Neural crest cell (in vitro differentiated cells): ENCODE measurements at places on chromosomes 3 and 15.

DNA sequence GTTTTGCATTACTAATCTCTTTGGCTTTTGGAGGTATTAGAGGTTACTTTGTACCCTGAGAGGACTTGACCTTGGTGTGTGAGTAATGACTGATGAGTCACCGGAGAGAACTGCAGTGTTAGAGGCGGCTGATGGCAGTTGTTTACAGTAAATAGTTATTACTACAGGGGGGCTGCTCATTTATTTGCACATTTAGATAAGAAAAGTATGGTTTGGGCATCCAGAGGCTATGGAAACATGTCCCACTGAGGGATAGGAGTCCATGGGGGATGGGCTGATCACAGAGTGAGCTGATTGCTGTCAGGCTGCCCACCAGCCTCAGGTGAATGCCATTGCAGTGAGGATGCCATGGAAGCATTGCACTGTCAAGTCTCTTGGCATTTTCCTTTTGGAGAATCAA, 17.3 kb upstream of the STAC start:
- no peak for DNase-seq

- no peak for DNase-seq
Measured at GRCh38 chr3:160210341-160210740, 14.9 kb upstream of the C3orf80 start.

- DNase-seq: no peak
Measured at GRCh38 chr15:91908391-91908790, 54.9 kb downstream of the SLCO3A1 start.

- no peak for DNase-seq
Measured at GRCh38 chr15:28103831-28104230, 4.7 kb upstream of the OCA2 start.

DNA sequence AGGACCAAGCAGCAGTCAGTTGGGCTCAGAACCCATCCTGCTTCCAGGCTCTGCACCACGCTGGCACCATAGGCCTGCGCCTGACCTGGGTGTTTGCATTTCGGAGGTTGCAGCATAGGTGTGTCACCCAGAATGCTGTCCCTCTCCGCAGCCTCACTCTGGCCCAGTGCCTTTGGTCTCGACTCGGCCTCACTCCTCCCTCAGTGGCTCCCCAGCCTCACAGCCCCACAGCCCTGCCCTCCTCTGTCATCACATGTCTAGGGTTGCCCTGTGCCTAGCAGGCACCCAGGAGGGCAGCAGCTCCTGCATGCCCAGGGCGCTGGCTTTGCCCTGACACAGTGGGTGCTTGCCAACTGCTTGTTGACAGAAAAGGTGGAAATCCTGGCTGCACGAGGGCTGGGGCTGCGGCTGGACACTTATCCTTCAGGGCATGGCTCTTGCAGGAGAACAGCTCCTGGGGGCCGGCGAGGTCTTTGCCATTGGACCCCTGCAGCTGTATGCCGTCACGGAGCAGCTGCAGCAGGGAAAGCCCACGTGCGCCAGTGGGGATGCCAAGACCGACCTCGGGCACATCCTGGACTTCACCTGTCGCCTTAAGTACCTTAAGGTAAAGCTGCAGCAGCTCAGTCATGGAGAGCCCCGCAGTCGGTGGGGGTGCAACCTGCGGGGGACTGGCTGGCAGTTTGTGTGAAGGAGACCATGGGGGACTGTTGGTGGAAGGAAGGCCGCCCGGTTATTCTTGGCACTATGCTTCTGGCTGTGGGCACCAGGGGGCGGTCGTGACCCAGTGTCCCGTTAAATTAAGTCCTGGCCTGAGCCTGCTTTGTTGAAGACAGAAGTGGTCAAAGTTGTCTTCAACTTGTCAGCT, 16.2 kb downstream of the NISCH start:
- DNase-seq: peak; percentile 52

GRCh38 chr15:65033659-65034269, 4.3 kb upstream of the MTFMT start:
- DNase-seq: no peak

GRCh38 chr15:25894371-25894902, 31.3 kb upstream of the ATP10A start:
- DNase-seq: no peak

- DNase-seq: no peak
Measured at GRCh38 chr3:177713928-177714900, 516.9 kb upstream of the TBL1XR1 start.

- no peak for DNase-seq
Measured at GRCh38 chr3:38524141-38524739, 28.1 kb downstream of the EXOG start.
